Choroid plexus epithelial cell (primary cell): ENCODE measurements at places on chromosomes 2 and 18.
A peak's percentile ranks its signal among the peaks of the same experiment; 100 is the strongest.

- DNase-seq, result peak; percentile 26
These were observed 30.3 kb downstream of the MGAT5 start for GRCh38 chr2:134284119-134284670.

DNA sequence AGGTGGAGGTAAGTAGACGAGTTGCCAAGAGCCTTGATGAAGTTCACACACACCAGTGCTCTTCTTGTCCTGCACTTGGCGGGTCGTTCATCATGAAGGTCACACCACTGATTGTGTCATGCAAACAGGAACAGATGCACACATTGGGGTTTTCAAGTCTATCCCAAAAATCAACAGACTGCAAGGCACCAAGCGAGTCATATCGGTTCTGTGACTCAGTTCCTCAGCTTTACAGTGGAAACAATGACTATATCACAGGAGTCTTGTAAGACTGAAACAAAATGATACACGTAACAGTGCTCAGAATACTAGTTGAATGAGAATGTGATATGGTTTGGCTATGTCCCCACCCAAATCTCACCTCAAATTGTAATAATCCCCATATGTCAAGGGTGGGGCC lies 526.9 kb upstream of the ID2 start:
- DNase-seq, result no peak

DNA sequence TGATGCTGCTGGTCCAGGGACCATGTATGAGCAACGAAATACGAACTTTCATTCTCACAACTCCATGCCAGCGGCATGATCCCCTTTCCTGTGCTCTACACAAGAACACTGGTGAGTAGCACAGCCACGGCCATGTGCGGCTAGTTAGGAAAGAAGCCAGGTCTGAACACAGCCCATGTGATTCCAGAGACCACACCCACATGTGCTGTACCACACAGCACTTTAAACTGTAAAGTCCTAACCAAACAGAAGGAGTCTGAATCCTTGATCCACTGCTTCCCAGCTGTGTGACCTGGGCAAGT lies 33.0 kb upstream of the ACAA2 start:
- peak; percentile 73 for DNase-seq

DNA sequence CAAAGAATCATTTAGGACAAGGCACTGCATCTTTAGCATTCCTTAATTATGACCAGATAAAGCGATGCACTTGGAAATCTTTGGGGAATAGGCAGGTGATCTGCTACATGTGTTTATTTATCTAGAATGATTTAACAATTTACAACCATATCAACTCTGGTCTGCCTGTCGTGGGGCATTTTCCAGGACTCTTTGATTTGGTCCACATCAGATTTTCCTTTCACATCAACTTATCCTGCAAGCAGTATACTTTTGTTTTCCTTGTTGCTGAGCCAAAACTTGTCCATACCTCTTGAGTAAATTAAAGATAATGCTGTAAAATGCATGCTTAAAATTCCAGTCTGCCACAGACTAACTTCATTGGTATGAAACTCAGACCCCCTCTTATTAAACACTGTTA lies 312.4 kb upstream of the TCF4 start:
- DNase-seq, result peak; percentile 83

- DNase-seq, result no peak
These were observed 326.4 kb downstream of the SMAD2 start for GRCh38 chr18:47604021-47604420.

- DNase-seq, result no peak
These were observed 326.2 kb downstream of the PDE11A start for GRCh38 chr2:177746358-177746757.

DNA sequence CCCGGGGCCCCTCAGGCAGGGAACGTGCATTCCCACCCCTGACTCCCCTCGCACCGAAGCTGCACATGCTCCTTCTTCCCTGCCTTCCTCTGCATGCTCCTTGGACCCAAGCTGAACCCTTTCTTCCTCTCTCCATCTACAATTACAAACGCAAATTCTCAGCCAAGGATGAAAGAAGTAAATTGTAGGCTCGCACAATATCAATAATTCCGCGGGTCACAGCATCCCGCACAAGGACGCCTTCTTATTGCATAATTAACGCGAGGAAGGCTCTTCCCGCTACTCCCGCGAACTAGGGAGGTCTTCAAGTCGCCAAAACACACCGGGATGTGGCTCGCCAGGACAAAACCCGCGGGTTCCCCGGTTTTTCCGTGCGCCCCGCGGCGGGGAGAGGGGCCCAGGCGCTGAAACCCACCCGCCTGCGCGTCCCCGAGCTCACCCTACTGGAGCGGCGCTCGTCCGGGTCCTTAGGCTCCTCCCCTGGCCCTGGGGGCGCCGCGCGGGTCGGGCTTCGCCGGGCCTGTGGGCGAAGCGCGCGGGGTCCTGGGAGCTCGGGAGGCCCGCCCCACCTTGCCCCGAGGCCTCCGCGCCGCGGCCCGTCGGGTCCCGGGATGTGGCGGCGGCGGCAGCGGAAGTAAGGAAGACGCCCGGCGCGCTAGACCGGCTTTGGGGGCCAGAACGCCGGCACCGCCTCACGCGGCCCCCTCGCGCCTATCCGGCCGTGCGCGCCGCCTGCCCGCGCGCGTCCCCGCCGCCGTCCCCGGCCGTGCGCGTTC lies at the start of gene CHST10:
CHST10 (minus strand) TSS at position 734 of the 776 bp plus-strand sequence. CDS start 10,993 bp downstream, outside the sequence.
- peak; percentile 50 for DNase-seq

GRCh38 chr18:47817795-47818077 lies 112.7 kb downstream of the SMAD2 start:
- DNase-seq, result no peak

DNA sequence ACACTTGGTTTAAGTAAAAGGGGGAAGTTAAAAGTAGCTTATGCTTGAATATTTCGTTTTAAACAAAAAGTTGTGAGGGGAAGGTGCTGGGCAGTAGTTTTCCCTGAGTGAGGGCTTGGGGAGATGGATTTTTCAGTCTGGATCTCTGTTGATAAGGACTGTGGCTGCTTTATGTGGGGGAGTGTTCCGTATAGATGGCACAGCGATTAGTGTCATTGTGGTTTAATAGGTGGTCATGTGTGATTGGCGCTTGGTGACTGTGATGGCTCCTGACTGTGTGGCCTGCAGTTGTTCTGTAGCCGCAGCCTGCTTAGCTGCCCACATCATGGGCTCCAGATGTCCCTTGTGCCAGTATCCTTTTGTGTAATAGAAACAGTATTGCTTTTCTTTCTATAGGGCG lies 156.2 kb downstream of the WDSUB1 start:
- DNase-seq, result no peak

- no peak for DNase-seq
These were observed 55.6 kb downstream of the RPL37A start for GRCh38 chr2:216554286-216554685.

DNA sequence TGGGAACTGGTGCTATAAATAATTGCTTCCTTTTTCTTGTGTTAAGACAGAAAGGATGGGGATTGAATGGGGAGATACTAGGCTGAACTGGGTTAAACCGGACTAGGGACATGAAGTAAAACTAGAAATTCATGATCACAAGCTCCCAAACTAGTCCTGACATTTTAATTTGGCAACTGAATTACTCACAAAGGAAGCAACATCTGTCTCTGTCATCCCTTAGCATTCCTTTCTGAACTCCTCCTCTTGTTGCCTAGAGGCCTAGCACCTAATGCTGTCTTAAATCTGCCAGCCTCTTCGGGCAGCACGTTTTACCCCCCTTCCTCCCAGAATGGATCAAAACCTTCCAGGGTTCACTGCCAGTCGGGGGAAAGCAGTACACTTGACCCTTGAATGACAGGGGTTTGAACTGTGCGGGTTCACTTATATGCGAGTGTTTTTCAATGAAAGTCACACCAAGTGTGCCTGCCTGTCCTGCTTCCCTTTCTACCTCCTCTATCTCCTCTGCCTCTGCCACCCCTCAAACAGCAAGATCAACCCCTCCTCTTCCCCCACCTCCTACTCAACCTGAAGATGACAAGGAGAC lies 8.2 kb downstream of the KCTD1 start:
- DNase-seq, result no peak

- DNase-seq, result no peak
These were observed 72.9 kb downstream of the CLHC1 start for GRCh38 chr2:55159037-55159651.

DNA sequence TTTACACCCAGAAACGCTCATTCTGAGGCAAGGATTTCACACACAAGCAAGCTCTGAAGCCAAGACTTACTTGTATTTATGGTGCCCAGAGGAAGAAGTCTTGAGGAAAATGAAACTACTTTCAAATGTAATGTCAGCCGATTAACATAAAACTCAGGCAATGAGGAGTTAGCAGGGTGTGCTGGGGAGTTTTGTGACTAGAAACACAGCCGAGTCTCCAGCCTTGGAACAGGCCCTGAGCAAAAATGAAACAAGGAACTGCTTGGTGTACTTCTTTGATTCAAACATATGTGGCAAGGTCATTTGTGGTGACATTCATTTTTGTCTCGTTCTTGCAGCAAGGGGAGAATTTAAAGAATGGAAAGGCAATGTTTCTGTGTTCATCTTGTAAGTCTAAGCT lies 4.5 kb downstream of the DYTN start:
- DNase-seq, result no peak

DNA sequence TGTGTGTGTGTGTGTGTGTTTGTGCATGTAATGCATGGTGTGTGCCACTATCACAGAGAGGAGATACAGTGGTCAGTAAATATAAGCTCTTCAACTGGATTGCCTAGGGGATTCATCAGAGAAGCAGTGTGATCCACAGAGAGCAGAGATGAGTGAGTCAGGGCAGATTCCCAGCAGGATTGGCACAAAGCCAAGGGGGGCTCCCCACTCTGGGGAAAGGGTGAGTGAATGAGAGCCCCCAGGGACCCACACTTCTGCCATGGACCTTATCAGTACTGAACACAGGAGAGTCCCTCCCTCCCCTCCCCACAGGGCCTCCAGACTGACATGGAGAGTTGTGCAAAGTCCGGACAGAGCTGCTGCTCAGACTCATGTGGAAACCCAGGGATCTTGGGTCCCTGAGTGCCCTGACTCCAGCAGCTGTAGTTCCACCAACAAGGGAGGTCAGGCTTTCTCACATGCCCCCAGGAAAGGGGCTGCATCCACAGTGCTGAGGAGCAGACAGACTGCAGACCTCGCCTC lies 748.8 kb downstream of the NR4A2 start:
- no peak for DNase-seq

- DNase-seq, result no peak
These were observed 65.2 kb downstream of the VSNL1 start for GRCh38 chr2:17605696-17606095.

GRCh38 chr18:44742718-44743311 lies 62.1 kb downstream of the SETBP1 start:
- DNase-seq, result peak; percentile 62

- DNase-seq, result peak; percentile 27
These were observed 141.5 kb downstream of the OSR1 start for GRCh38 chr2:19216676-19217602.

DNA sequence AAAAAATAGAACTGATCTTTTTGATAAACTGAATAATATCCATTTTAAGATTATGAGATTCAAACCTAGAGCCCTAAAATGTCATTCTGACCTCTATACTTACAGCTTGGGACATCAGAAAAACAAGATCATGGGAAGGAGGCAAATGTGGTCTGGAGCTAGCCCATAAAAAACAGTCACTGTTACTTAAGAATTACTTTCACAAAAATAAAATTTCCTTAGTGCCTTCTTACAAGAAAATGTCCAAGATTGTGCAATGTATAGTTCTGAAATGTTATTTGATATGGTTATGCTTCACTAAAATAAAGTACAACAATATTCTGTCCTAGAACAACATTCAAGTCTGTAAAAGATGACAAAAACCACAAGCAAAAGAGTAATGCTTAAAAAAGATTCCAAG lies 247.6 kb downstream of the DYM start:
- peak; percentile 94 for DNase-seq

GRCh38 chr2:185828326-185828725 lies 89.7 kb downstream of the FSIP2 start:
- no peak for DNase-seq

- DNase-seq, result no peak
These were observed 48.6 kb upstream of the TEX51 start for GRCh38 chr2:126849991-126850535.

- DNase-seq, result peak; percentile 10
These were observed 4.0 kb upstream of the NOP58 start for GRCh38 chr2:202261531-202261930.

DNA sequence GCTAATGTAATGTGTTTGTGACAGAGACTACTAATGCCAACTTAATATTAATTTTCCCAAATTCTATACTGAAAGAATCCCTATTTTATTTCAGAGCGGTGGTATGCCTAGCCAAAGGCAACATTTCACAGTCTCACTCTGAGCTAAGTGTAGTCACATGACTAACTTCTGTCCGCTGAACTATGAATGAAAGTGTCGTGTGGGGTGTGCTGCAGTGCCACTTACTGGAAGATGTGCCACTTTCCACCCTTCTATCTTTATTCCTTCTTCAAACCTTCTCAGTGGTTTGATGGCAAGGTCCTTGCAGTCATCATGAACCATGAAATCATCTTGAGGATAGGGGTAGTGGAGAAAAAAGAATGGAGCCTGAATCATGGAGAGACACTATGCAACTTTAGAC lies 47.3 kb upstream of the C1D start:
- no peak for DNase-seq

GRCh38 chr2:96824079-96824870 lies 8.2 kb downstream of the CNNM3 start:
- DNase-seq, result peak; percentile 80

DNA sequence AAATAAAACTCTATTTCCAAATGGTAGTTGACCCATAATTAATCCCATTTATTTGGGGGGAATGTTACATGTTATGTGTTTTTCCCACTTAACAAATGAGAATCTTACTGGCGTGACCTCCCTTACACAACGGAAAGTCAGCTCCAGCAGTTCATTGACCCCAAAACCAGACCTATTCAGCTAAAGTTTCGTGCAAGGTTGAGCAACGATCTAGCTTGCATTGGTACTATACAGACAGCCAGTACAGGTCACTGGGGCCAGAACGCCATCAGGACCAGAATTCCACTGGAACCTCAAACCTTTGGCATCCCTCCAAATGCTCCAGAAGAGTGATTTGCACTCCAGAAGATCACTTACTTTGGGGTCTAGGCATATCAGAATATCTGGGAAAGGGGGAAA lies 6.8 kb upstream of the CTAGE1 start:
- DNase-seq, result peak; percentile 58

DNA sequence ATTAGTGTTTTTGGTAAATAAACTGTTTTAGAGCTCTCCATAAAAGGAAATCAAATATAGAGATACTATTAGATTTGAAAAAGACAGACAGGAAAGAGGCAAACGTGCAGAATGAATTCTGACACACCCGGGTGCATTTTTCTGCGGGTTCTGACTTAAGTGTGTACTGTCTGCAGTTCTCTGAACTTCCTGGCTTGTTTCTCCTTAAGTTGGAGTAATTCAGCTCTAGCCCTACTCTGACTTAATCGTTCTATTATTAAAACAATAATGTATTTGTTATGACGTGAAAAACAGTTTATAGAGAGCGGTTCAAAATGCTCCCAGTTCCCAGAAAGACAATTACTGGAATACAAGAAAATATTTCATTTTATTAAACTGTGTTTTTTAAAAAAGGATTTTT lies 305.9 kb downstream of the ARHGAP15 start:
- peak; percentile 31 for DNase-seq

- DNase-seq, result no peak
These were observed 776 bp downstream of the MOGS start for GRCh38 chr2:74464406-74464805.

- DNase-seq, result no peak
These were observed 449.6 kb downstream of the SPAG16 start for GRCh38 chr2:213733893-213734292.

- peak; percentile 92 for DNase-seq
These were observed 94.3 kb downstream of the OLA1 start for GRCh38 chr2:174153757-174154680.

GRCh38 chr2:122300758-122301157 lies 545.3 kb downstream of the TSN start:
- DNase-seq, result no peak
